ENCODE measurements at places on chromosomes 13 and 19.

DNA sequence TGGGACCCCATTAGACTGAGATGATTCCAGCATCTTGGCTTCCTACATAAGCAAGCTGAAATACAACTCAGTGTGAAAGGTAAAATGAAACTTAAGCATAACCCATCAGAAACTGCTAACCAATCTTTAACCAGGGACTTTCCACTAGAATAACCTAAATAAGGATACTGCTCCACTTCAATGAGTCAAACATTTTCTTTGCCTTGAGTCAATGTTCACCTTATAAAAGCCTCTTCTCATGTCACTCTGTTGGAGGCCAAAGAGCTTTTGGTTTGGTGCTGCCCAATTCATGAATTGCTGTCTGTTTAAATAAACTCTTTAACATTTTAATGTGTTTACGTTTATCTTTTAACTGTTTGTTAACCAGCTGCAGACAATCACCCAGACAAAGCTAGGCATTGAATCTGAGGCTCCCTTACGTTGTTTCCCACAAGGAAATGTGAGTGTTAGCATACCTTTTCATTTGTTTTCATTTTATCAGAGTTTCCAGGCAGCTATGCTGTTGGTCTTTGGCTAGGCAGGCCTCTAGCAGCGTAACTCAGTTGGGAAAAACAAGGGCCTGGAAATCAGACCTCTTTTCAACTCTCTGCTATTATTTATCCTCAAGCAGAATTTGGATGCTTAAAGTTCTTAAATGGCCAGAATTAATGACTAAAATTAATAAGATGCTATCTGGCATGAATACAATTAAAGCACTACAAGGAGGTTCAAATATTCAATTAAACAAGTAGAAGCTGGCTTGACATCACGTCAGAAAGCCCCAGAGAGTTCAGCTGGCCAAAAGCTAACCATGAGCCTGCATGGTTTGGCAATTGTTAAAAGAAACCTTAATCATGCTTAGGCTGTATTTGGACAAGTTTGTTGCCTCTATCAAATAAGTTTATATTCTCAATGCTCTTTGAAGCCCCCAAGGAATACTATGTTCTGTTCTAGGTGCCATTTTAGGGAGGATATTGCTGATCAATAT, 200.2 kb downstream of the DCLK1 start:
- DNase-seq: no peak

DNA sequence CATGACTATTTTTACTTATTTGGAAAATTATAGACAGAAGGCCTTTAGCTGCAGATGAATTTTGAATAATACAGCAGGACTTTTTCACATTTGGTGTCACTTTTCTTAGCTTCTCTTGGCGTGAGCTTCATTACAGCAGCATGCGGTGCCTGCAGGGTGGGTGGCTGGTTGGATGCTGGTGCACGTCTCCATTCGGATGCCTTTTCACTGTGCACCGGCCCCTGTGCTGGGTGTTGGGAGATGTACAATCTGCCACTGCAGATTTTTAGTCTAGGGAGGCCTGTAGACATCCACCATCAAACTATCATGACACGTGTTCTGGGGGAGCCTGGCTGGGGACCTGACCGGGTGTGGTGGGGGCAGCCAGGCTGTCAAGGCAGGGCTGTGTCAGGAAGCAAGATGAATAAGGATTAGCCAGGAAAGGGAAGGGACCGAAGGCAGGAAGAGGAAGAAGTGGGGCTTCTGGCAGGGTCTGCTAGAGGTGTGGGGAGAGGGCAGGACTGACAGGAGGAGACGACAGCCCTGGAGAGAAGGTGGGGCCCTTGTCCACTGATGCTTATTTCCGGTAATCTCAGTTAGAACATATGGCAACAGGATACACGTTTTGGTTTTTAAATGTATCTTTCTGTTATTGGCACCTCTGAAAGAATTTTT, 88.8 kb downstream of the ARHGEF7 start:
- DNase-seq: no peak

- no peak for DNase-seq
Observed at GRCh38 chr13:32829269-32829668, 187.0 kb upstream of the KL start.

DNA sequence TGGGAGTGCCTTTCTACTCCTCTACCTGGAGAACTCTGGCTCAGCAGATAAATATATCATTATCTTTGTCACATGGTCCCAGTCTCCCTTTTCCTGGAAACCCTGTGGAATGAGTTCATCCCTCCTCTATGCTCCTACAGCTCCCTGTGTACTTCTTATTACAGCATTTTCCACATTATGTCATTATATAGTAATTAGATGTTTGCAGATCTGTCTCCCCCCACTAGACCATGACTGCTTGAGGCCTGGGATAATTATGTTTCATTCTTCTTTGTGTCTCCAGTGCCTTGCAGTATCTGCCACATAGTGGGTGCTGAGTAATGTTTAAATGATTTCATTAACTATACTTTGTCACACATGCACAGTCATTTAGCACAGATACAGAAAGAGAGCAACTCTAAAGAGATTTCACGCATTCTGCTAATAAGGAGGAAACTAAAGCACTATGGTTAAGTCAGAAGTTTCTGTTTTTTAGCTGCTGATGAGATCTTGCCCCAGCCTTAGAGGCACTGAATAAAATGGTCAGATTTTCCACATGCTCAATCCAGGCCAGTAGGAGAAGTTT, 66.1 kb upstream of the DIAPH3 start:
- no peak for DNase-seq

GRCh38 chr19:10268071-10268470, 2.8 kb upstream of the ICAM1 start:
- DNase-seq: no peak

- DNase-seq: no peak
Observed at GRCh38 chr13:90485436-90485835, 862.1 kb upstream of the MIR17HG start.

DNA sequence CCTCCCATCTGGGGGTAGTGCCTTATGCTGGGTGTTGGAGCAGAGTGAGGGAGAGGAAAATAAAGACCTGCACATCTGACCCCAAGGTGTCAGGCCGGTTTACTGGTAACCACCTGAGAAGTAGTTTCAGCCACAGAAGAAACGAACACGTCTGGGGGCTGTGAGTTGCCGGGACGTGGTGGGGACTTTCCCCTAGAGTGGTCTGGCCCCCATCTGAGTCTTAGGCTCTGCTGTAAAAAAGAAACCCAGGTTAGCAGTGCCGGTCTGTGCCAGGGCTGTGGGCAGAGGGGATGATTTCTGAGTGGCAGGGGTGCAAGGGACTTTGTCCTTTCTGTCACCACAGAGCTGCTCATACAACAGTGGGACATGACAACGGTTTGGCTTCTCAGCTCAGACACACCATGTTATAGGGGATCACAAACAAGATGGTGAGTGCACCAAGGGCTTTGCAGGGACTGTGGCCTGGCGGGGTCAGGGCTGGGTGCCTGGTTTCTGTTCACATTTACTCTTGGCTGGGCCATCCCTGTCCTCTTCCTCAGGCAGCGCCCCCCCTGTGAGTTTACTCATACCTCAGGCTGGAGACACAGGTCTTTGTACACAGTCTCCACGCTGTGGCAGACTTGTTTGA, 9.0 kb downstream of the GCDH start:
- DNase-seq: no peak

DNA sequence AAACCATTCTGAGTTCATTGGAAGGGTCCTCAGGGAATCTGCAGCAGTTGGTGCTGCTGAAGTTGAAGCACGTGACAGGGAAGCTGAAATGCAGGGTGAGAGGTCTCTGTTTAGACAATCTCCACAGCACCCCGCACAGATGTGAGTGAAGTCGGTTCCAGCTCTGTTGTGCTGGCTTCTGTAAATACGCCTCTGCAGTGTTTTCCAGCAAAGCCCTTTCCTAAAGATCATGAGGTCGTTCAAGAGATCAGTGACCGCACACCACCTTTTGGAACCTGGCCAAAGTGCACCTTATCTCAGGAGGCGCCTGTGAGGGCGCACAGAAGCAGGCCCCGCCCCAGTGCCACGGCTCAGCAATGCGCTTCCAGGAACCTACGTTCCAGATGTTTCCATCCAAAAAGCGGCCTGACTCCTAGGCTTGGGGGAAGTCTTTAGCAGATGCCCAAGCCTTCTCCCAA, 10.8 kb downstream of the CUL4A start:
- DNase-seq: peak; percentile 85

GRCh38 chr19:36574741-36575140, 1.6 kb upstream of the ZNF529 start:
- no peak for DNase-seq

DNA sequence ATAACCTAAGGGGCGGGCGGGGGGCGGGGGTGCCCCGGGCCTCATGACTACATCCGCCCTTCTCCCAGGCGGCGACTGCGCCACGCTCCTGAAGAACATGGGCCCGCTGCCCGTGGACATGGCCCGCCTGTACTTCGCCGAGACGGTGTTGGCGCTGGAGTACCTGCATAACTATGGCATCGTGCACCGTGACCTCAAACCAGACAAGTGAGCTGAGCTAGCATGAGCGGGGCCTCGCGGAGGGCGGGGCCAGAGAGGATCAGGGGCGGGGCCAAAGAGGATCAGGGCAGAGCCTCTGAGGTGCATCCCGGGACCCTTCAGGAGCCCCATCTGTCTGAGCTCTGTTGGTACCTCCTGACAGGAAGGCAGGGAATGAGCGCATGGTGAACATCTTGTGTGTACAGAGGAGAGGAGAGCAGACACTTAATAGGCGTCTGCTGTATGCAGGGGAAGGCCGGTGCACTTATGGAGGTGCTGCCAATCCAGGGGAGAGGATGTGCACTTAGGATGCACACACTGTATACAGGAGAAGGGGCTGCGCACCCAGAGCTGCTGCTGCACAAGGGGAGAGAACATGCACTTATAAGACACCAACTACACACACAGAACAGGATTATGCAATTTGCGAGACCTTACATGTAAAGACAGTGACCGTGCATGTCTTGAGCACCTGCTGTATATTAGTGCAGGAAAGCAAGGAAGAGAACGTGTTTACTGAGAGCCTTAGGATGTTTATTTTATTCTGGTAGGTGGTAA, 20.9 kb upstream of the PIK3R2 start:
- DNase-seq: no peak

DNA sequence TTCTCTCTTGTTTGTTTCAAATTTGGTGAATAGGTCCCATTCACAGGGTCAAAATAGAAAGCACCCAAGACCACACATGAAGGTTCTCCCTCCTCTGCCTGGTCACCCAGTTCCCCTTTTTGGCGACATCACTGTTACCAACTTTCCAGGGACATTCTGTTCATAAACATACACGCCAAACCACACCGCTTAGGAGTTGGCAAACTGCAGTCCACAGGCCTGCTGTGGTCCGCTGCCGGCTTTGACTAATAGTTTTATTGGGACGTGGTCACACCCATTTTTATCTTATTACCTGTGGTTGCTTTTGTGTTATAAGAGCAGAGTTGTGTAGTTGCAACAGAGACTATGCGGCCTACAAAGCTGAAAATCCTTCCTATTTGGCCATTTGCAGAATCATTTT, 24.2 kb downstream of the UHRF1 start:
- DNase-seq: no peak

GRCh38 chr13:31468114-31468902, 268.5 kb downstream of the B3GLCT start:
- no peak for DNase-seq

GRCh38 chr19:45878043-45878794, 7.7 kb downstream of the IRF2BP1 start:
- peak; percentile 80 for DNase-seq

GRCh38 chr19:18401580-18402112, 4.2 kb upstream of the LRRC25 start:
- DNase-seq: peak; percentile 89

DNA sequence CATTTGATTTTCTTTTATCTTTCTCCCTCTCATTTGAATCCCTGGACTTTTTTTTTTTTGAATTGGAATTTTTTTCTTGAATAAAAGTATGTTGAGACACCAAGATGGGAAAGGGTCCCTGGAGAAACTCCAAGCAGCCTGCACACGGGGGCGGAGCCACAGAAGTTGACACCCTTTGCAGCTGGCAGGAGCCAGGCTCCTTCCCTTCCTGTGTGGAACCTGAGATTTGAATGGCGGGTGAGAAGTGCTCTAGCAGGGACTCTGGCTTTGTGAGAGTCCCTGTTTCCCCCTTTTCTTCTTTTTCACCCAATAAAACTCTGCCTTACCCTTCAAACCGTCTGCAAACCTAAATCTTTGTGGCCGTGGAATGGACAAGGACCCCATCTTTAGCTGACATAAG, 1381.0 kb upstream of the MIR17HG start:
- no peak for DNase-seq

DNA sequence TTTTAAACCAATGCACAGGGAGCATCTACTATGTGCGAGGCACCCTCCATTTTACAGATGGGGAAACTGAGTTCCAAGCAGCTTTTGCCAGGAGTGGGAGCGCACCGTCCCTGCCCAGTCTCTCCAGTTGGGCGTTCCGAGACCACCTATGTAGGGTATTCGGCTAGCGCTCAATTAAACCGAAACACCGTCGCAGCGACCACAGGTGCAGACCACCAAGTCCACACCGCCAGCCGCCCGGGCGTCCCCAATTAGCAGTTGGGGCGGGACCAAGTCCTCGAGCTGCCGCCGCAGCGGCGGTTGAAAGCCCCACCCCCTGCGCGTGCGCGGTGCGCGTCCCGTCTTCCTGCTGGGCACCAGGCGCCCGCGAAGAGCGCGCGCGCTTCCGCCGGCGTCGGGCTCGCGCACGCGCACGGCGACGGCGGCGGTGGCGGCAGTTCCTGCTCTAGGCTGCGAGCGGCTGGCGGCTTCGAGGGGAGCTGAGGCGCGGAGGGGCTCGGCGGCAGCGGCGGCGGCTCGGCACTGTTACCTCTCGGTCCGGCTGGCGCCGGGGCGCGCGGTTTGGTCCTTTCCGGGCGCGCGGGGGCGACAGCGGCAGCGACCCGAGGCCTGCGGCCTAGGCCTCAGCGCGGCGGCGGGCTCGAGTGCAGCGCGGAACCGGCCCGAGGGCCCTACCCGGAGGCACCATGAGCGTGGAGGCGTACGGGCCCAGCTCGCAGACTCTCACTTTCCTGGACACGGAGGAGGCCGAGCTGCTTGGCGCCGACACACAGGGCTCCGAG, at the start of gene UPF1:
UPF1 (plus strand) TSS at position 436 of the 782 bp plus-strand sequence; CDS start at position 687, 251 bp downstream.
- DNase-seq: peak; percentile 97

DNA sequence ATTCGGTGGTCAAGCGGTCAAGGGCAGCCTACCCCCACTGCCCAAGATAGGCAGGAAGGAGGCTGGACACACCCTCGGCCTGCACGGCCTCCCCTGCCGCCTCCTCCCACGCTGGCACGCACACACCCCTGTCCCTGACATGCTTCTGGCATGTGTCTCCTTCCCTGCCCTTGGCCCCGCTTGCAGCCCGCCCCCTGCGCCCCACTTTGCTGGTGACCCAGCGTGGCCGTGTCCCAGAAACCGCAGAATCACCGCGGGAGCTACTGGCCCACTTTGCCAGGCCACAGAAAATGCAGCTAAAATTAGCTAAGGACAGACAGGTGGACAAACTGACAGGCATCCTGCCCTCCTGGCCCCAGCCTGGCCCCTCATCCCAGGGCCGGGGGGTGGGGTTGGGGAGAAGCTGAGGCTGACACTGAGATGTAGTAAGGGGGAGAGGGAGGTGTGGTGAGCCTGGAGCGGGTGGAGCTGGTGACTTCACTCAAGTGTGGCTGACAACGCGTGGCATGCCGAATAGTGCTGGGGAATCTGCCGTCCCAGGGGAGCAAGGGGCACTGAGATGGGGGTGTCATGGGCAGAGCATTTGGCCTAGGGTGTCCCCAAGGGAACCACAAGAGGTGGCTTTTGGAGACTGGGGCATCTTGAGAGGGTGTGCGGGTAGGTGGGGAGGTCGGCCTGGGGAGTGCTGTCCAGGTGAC, 2.4 kb downstream of the SHANK1 start:
- no peak for DNase-seq

- DNase-seq: no peak
Observed at GRCh38 chr19:23436944-23437343, 41.7 kb upstream of the ZNF91 start.

- no peak for DNase-seq
Observed at GRCh38 chr19:33988601-33989000, 183.7 kb upstream of the LSM14A start.
